Endothelial cell of umbilical vein (primary cell): ENCODE measurements at places on chromosomes 16 and 17. TPM values are rescaled to one million over a fixed set of nuclear protein-coding genes. Genes with fewer than 3 reads are reported as not detected.

KRT26 gene
- total RNA-seq, result not detected in 2 replicates

TMC7 gene
- 6.9 and 7.0 TPM in 2 replicates for total RNA-seq

ENDOV gene
- 17.6 and 25.9 TPM in 2 replicates for total RNA-seq

MT1F gene
- total RNA-seq, result 1.4 and 2.6 TPM in 2 replicates

CCDC154 gene
- 0.25 and 0.75 TPM in 2 replicates for total RNA-seq

THUMPD1 gene
- total RNA-seq, result 29.0 and 30.7 TPM in 2 replicates

SLC38A8 gene
- total RNA-seq, result not detected in 2 replicates

KRTAP1-1 gene
- not detected in 2 replicates for total RNA-seq

TBX21 gene
- total RNA-seq, result not detected in 2 replicates

ACSM5 gene
- not detected in 2 replicates for total RNA-seq

BCL6B gene
- 160 and 163 TPM in 2 replicates for total RNA-seq

DNA sequence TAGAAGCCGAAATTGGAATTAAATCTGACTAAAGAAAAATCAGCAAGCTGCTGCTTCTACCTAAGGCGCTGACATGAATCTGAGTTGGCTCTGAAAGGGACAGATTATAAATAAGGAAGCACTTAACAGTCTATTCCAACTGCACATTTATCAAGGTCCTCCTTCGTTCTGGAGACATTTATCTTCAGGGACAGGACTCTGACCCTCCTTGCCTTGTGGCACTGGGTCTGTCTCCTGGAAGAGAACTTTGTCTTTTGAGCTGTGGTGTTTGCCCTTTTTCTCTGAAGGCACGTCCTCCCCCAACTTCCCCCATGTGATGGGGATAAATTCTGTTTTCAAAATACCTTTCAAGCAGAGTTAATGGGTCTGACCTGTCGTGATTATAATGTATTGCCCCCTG, 47.0 kb upstream of the MARCHF10 start:
- DNase-seq, result no peak

GRCh38 chr17:80002070-80002641, 33.5 kb downstream of the TBC1D16 start:
- DNase-seq, result no peak

DNA sequence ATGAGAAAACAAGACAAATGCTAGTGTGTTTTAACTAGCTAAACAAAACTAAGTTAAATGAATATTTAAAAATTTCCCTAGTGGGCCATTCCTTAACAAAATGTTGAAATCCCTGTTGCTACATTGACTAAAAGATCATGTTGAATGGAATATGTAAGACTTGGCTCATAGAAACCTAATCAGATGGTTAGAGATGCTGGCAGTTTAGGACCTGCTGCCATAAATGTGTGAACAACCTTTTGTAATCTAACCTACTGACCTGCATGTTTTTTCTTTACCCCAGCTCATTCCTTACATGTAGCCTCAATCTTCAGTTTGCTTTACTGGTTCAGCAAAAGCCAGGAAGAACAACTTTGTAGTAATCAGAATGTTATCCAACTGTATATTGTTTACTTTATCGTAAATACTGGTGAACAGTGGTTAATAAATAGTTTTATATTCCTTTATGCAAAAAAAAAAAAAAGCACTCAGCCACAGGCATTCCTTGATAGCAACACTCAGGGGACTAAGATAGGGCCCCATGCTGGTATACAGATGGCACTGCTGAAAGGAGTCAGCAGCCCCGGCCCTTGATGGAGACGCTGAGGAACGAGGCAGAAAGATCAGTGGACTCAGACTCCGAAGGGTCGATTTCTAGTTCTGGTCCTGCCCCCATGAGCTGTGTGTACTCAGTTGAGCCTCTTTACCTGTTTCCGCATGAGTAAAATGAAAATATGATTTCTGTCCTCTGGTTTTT, 78.2 kb downstream of the MARF1 start:
- DNase-seq, result no peak

DNA sequence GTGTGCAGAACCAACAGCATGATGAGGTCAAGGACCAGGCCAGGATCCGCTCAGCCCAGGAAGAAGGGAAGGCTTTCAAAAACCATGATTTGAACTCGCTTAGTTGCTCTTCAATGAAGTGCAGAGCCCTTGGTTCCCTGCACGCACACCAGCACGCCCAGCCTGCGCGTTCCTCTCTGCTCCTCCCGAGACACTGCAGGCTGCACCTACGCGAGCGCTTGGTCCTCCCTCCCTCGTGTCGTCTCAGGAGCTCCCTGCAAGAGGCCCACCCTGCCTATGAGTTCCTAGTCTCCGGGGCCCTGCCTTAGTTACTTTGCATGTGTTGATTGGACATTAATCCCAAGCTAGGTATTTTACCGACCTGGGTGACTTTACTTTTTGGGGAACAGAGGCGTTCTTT, 132.9 kb upstream of the TNRC6C start:
- no peak for DNase-seq

- peak; percentile 83 for DNase-seq
Measured at GRCh38 chr17:59762049-59762823, 54.8 kb downstream of the VMP1 start.

DNA sequence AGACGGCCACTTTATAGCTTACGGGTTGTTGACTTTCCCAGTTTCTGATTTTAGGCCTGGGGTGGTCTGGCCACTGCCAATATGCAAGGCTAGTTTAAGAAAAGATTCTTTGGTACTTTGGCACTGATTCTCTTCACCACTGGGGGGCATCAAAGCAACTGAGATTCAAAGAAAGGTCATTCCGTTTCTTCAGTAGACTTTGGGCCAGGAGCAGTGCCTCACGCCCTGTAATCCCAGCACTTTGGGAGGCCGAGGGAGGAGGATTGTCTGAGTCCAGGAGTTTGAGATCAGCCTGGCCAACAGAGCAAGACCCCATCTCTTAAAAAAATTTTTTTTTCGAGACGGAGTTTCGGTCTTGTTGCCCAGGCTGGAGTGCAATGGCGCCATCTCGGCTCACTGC, 53.0 kb downstream of the RPA1 start:
- DNase-seq, result peak; percentile 45

GRCh38 chr16:47719713-47720112, 258.6 kb downstream of the PHKB start:
- no peak for DNase-seq

- DNase-seq, result no peak
Measured at GRCh38 chr16:50683689-50684374, 2.7 kb upstream of the SNX20 start.

GRCh38 chr17:76086384-76086783, 7.4 kb downstream of the ZACN start:
- DNase-seq, result no peak

DNA sequence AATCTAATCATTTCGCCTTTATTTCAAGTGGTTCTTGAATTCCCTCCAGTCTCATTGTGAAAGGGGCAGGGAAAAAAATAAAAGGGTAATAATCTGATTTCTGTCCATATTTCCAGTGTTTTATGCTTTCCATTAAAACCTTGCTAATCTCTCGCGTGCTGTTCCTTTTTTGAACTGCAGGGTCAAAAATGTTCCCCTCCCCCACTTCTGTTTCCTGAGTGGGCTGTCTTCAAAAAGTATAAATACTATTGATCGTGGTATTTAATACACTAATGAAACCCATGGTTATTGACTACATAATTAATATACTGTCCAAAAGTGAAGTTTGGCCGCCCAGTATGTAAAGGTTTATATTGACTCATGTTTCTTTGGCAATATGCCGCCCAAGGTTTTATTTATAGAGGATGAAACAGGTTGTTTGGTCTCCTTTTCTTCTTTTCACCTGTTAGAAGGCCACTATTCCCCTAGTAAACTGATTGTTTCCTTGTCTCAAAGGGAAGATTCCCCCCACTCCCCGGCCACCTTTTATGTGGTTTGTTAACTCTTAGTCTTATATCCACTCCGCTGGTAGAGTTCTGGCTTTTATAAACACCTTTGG, 69.7 kb downstream of the RPA1 start:
- DNase-seq, result no peak

- no peak for DNase-seq
Measured at GRCh38 chr17:6376931-6377361, 58.0 kb downstream of the AIPL1 start.

GRCh38 chr16:48382131-48382530, 3.1 kb downstream of the SIAH1 start:
- no peak for DNase-seq

DNA sequence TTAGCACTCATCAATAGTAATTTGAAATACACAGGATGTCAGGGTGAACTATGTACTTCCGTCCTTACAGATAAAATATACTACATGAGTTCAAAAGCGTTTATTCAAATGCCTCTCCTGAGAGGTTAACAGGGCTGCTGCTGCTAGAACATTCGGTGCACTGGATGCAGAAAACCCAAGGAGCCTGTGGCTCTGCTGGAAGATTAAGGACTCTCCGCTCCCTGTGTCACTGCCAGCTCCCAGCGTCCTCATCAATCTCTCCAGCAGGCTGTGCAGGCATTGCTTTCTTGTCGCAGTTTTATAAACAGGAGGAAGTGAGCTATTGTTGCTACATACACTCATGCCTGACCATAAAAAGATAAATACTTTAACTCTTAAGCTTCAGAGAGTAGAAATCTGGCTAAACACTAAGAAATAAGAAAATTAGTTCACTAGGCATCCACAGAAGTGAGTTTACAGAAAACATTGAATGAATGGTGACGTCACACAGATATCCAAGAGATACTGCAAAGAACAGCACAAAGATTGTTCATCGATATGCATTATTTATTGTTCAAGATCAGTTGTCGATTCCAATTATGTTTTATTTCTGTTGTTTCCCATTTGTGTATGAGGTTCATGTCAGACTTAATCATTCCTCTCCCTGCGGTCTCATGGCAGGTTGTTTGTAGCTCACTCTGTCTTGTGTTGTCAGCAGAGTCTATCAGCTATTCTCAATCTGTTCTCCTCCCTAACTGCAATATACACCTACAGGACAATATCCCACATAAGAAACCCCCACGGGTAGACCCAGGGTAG, 127.9 kb upstream of the MON1B start:
- peak; percentile 14 for DNase-seq

DNA sequence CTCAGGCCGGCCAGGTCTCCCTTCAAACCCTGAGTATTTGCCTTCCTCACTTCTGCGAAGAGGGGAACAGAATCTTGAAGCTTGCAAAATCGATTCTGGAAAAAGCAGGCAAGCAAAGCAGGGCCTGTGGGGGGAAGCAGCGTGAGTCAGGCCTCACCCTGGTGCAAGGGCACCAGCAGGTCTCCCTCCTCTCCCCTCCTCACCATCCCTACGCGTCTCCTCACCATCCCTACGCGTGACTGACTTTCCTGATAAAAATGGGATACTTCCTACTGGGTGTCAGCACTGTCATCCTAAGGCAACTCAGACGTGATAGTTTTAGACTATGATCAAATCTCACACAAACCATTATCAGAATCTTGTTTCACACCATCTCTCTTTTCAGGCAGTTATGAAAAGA, 12.1 kb downstream of the CMTM3 start:
- DNase-seq, result no peak

DNA sequence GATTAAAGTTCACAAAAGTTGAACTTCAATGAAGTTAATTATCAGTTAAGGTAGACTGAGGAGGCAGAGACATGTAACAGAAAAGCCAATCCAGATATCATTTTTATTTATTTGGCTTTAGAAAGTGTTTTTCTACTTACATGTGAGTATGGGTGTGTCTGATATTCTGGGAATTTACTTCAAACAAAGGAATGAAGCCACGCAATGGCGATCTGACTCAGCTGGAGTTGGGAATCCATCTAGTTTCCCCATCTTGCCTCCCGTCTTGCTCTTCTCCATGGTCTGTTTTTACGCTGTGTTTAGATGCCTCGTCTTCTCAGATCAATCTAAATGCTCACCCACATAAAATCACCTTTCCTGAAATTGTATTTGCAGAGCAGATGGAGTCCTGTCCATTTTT, 1.7 kb upstream of the KCNJ16 start:
- no peak for DNase-seq

GRCh38 chr16:87487361-87487924, 5.4 kb downstream of the ZCCHC14 start:
- no peak for DNase-seq

GRCh38 chr16:30846649-30847402, 47.1 kb downstream of the BCL7C start:
- no peak for DNase-seq

GRCh38 chr17:37494401-37494831, 4.7 kb downstream of the DUSP14 start:
- DNase-seq, result no peak

GRCh38 chr17:41167561-41167960, 460 bp downstream of the KRTAP4-3 start:
- no peak for DNase-seq

- DNase-seq, result no peak
Measured at GRCh38 chr17:21318439-21318838, 33.9 kb downstream of the MAP2K3 start.

- no peak for DNase-seq
Measured at GRCh38 chr16:72282362-72282761, 110.4 kb upstream of the PMFBP1 start.

DNA sequence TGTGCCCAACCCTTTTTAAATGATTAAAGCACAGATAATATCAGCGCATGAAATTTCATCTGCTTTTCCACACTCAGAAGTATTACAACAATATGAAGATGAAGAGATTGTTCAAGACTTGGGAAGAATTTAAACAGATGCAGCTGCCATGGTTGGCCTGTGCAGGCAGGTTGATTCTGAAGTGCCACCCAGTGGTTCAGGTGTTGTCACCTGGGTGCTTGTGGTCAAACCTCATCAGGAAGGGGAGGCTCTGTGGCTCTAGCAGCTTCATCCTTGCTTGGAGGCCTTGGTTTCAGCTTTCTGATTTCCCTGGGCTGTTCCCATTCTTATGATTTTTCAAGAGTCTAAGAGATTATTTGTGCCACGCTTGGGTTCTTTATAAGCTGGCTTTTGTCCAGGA, 22.2 kb upstream of the CLEC18C start:
- DNase-seq, result no peak

DNA sequence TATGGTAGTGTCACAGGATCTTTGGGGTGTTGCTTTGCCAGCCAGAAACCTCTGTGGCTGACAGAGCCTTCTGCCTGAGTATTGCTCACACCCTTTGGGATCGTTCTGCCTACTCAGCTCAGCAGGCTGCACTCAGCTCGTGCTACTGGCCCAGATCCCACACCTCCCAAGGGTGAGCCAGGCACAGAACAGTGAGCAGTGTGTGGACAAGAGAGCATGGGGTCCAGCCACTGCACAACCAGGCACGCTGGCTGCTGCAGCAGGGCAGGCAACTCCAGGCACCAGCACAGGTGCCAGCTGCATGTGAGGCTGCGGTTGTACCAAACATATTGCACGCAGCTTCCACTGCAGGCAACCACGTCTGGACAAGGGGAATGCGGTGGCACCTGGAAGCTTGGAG, 84.9 kb downstream of the CYB561 start:
- no peak for DNase-seq

- no peak for DNase-seq
Measured at GRCh38 chr16:75080205-75081029, 36.2 kb downstream of the LDHD start.

- no peak for DNase-seq
Measured at GRCh38 chr17:14360856-14361255, 60.0 kb downstream of the HS3ST3B1 start.
